Activated B cell treated with CpG ODN at 0.5 μM for 24 hours (primary cell): ENCODE measurements at places on chromosomes 2 and 18.

- H3K36me3 ChIP-seq, result peaks cover 41% of the 10 kb centered on the region
- peaks cover 8% of the 10 kb centered on the region for H3K4me1 ChIP-seq
- no peak overlapping the region for H3K4me3 ChIP-seq
- no peak for DNase-seq
- no peaks in the 10 kb centered on the region for H3K27me3 ChIP-seq
Observed at GRCh38 chr2:105052773-105053172, 14.9 kb downstream of the MRPS9 start.

GRCh38 chr2:141959016-141959415 lies 171.8 kb downstream of the LRP1B start:
- H3K27ac ChIP-seq, result no peak overlapping the region
- no peaks in the 10 kb centered on the region for H3K27me3 ChIP-seq
- H3K4me3 ChIP-seq, result no peak overlapping the region
- H3K4me1 ChIP-seq, result no peaks in the 10 kb centered on the region

GRCh38 chr2:187853381-187853791 lies 299.2 kb upstream of the TFPI start:
- H3K27ac ChIP-seq, result no peak overlapping the region
- no peak for DNase-seq
- no peaks in the 10 kb centered on the region for H3K27me3 ChIP-seq
- H3K36me3 ChIP-seq, result no peaks in the 10 kb centered on the region
- H3K4me1 ChIP-seq, result no peaks in the 10 kb centered on the region

DNA sequence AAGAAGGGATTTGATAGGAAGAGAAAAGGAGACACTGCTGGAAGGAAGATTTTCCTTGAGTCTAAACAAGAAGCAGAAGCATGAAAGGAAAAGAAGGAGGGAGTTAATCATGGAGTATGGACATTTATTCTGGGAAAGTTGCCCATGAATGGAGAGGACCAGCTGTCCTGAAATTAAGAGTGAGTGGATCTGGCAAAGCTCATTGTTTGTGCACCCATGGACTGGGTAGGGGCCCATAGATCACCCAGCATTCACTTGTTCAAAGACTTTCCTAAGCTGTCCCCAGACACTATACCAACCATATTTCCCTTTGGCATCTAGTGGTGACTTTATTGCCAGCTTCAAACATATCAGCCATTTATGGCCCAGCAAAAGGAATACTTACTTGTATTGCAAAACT lies 422.7 kb downstream of the FBXO15 start:
- no peaks in the 10 kb centered on the region for H3K4me1 ChIP-seq
- no peaks in the 10 kb centered on the region for H3K27me3 ChIP-seq
- H3K27ac ChIP-seq, result no peak overlapping the region
- DNase-seq, result no peak
- no peak overlapping the region for H3K4me3 ChIP-seq

GRCh38 chr18:62736077-62736855 lies 20.9 kb downstream of the PHLPP1 start:
- H3K4me1 ChIP-seq, result peaks cover 23% of the 10 kb centered on the region
- H3K27me3 ChIP-seq, result no peaks in the 10 kb centered on the region
- no peak overlapping the region for H3K4me3 ChIP-seq
- no peak overlapping the region for H3K27ac ChIP-seq

DNA sequence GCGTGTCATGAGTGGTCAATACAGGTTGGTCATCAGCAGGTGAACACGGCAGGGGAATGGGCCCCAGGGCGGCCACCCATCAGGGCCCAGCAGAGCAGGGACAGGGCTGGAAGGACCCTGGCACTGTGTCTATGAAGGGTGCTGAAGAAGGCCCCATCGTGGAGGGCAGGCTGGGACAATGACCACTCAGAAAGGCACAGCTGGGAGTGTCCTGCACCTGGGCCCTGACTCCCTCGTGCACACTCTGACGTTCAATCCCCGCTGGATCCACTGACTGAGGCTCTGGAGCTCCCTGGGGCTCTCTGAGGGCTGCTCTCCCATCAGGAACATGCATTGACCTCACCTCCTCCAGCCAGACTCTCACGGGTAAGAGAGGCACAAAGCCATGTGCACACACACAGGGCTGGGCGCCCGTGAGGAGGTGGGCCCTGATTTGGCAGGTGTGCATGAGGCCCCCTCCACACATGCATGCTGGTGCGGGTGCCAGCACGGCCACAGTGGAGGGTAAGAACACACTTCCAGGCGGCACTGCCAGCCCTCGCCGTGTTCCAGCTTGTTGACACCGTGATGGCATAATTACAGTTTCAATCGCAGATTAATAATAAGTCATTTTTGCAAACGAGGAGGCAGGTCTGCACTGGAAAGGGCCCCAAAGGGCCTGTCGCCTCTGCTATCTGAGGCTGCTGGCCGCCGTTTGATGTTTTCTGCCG lies 58.5 kb downstream of the SMAD7 start:
- no peaks in the 10 kb centered on the region for H3K36me3 ChIP-seq
- peak; percentile 9 for DNase-seq
- peaks cover 12% of the 10 kb centered on the region for H3K4me1 ChIP-seq
- no peak overlapping the region for H3K27ac ChIP-seq

DNA sequence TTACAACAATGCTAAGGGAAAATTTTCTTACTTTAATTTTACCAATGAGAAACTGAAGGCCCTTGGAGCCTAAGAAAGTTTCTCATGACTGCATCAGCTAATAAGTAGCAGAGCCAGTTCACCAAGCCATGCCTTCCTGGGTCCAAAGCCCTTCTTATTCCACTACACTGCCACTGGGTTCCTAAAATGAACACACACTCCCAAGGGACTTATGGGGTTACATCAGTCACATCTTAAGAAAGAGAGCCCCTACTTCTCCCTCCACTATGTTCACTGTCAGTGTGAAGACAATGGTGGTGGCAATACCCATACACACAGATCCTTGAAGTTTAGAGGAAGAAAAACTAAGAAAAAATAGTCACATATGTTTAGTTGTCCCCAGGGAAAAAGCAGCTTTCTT lies 20.6 kb downstream of the MBD2 start:
- H3K27ac ChIP-seq, result peak overlapping the region; percentile 9
- H3K4me3 ChIP-seq, result no peak overlapping the region
- no peak for DNase-seq
- no peaks in the 10 kb centered on the region for H3K27me3 ChIP-seq
- H3K4me1 ChIP-seq, result peaks cover 54% of the 10 kb centered on the region
- peaks cover 52% of the 10 kb centered on the region for H3K36me3 ChIP-seq

- H3K4me1 ChIP-seq, result peaks cover 6% of the 10 kb centered on the region
- H3K36me3 ChIP-seq, result peaks cover 68% of the 10 kb centered on the region
- no peak overlapping the region for H3K27ac ChIP-seq
Observed at GRCh38 chr2:232581725-232582124, 31.2 kb downstream of the EIF4E2 start.

DNA sequence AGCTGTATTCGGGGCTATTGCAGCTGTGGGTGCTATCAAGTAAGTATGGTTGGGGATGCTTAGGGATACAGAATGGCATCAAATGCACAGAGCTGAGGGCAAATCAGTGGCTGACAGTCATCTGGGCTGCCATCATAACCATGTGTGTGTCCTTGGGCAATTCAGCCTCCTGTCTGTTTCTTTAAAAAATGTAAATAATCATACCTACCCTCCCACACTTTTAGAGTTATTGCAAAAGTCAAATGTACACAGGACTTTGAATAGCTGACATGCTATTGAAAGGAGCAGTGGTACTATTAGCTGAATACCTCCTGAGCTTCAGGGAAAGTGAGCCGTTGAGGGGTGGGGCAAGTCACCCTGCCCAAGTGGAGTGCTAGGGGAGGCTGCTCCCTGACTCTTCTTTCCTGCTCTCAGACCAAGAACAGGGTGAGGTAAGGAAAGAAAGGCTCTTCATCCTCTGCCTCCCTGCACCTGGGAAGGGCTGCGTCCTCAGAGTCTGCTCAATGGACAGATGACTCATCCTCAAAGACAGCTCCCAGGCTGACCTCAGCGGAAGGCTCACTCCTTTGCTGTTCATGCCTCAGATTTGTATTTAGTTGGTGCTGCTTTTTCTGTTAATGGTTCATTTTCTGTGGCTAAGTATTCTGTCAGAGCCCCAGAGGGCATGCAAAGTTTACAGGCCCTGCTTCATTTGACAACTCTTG lies 54.9 kb upstream of the BZW1 start:
- H3K4me1 ChIP-seq, result no peaks in the 10 kb centered on the region
- no peak overlapping the region for H3K27ac ChIP-seq
- no peak for DNase-seq
- no peak overlapping the region for H3K4me3 ChIP-seq
- peaks cover 7% of the 10 kb centered on the region for H3K27me3 ChIP-seq

DNA sequence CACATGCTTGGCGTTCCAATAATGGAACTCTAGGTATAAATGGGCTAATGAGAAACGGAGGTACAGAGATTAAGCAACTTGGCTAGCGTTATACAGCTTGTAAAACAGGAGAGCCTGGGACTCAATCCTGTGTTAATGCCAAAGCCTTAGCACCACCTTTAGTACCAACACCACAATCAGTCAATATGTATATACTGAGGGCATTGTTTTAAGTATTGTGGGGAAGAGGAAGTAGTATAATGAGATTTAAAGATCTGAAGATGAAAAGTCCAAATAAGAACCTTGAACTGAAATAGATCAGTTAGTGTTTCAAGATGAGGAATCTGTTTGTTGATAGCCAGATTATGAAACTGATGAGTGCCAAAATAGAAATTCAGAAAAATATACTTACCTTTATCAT lies 8.1 kb downstream of the MARS2 start:
- H3K4me3 ChIP-seq, result no peak overlapping the region
- H3K4me1 ChIP-seq, result peaks cover 21% of the 10 kb centered on the region
- H3K36me3 ChIP-seq, result peaks cover 29% of the 10 kb centered on the region
- H3K27me3 ChIP-seq, result no peaks in the 10 kb centered on the region

DNA sequence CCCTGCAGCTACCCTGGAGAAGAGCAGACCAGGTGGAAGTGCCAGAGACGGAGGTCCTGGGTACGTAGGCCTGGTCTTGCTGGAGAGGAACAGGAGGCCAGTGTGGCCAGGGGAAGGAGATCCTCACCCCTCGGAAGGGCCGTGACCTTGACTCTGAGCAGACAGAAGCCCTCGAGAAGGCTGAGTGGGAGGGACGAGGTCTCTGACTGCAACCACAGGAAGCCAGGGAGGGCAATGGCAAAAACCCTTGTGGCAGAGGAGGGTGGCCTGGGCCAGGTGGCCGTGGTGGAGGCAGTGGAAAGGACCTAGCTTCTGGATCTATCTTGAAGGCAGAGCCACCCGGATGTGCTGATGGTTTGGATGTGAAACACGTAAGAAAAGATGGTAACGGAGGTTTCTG lies 28.1 kb downstream of the THAP4 start:
- H3K4me3 ChIP-seq, result peak overlapping the region; percentile 66
- no peaks in the 10 kb centered on the region for H3K27me3 ChIP-seq
- DNase-seq, result no peak
- peaks cover 15% of the 10 kb centered on the region for H3K4me1 ChIP-seq
- H3K27ac ChIP-seq, result no peak overlapping the region

GRCh38 chr18:70288851-70289328 lies at the start of gene SOCS6:
TSS of gene SOCS6 (plus strand) at chr18:70289045. CDS start at chr18:70324669, 35,624 bp downstream.
- no peaks in the 10 kb centered on the region for H3K36me3 ChIP-seq
- H3K4me3 ChIP-seq, result peak within 1 kb of the TSS; percentile 82
- peaks cover 13% of the 10 kb centered on the region for H3K4me1 ChIP-seq
- H3K27me3 ChIP-seq, result peaks cover 24% of the 10 kb centered on the region

GRCh38 chr2:15812187-15812780 lies 128.1 kb upstream of the MYCN start:
- no peaks in the 10 kb centered on the region for H3K36me3 ChIP-seq
- H3K4me3 ChIP-seq, result no peak overlapping the region
- no peaks in the 10 kb centered on the region for H3K4me1 ChIP-seq
- no peak for DNase-seq

DNA sequence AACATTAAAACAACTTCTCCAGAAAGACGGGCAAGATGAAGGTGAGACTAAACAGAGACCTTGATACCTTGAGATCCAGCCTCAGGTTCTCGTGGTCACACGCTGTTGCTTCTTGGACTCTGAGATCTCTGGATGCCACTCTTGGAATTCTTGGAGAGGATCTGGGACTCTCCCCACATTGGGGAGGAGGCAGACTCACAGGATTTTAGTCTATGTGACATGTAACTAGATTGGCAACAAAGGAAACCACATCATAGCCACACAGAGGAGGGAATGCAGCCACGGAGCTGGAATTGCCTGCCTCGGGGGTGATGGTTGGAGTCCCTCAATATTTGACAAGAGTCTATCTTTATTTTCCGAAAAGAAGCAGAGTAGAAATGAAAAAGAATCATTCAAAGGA lies 78.8 kb upstream of the IGFBP5 start:
- H3K4me1 ChIP-seq, result no peaks in the 10 kb centered on the region
- peaks cover 8% of the 10 kb centered on the region for H3K27me3 ChIP-seq
- H3K27ac ChIP-seq, result no peak overlapping the region
- DNase-seq, result no peak
- H3K4me3 ChIP-seq, result no peak overlapping the region

DNA sequence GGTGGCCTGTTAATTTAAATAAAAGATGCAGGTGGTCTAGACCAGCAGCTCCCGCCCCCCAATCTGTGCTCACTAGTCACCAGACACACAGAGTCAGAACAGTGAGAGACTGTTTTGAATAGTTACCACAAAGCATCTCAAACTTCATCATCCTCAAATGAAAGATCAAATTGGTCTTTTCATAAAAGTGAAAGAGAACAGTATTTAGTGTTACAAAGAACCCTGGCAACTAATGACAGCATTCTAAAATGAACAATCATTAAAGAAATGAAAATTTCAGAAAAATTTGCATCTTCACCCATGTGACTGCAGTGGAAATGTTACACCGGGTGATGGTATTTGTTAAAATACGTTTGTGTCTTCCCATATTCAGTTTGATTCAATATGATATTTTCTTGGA lies 65.5 kb upstream of the PMAIP1 start:
- H3K4me1 ChIP-seq, result peaks cover 27% of the 10 kb centered on the region
- no peaks in the 10 kb centered on the region for H3K36me3 ChIP-seq
- H3K27me3 ChIP-seq, result no peaks in the 10 kb centered on the region
- H3K4me3 ChIP-seq, result no peak overlapping the region
- H3K27ac ChIP-seq, result peak overlapping the region; percentile 69

DNA sequence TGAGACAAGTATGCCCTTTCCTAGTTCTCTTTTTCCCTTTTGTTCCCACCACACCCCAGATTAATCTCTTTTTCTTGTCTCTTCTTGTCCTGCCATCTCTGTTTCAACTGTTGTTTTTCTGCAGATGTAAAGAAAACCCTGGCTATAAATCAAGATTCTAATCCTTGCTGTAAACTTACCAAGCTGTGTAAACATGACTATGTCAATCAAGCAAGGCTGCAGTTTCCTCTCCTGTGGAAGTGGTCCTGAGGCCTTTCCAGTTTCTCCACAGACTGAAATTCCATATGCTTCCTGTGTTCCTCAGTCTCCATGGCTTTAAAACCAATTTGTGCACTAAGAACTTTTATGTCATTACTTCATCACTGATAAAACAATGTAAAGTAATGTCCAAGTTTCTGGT lies 288.8 kb upstream of the PIK3C3 start:
- no peaks in the 10 kb centered on the region for H3K36me3 ChIP-seq
- H3K4me1 ChIP-seq, result no peaks in the 10 kb centered on the region
- no peak overlapping the region for H3K4me3 ChIP-seq
- no peak overlapping the region for H3K27ac ChIP-seq
- DNase-seq, result no peak
- no peaks in the 10 kb centered on the region for H3K27me3 ChIP-seq
